ENCODE measurements at places on chromosomes 5 and 9. TPM values are rescaled to one million over a fixed set of nuclear protein-coding genes. Genes with fewer than 3 reads are reported as not detected.

DNA sequence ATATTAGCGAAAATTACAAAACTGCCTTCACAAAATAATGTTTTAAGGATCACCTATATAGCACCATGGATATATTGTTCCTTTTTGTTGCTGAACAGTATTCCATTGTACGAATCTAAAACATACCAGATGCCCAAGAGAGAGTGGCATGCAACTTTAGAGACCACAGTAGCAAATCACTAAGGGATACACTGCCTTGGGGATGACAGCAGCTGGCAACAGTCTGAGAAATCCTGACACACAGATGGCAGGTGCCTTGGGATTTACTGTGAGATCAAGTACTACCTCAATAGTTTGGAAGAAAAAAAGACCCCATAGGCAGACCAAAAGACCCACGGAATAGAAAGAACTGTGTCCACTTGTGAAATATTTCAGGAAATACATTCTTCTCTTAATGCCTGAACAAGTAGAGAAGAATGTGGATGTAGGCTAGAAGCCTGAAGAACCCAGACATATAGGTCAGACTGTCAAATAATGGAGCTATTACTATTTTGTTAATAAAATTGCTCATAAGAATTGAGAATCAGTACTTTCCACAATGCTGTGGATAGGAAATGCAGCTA, 53.4 kb downstream of the PLPP1 start:
- DNase-seq = no peak

DNA sequence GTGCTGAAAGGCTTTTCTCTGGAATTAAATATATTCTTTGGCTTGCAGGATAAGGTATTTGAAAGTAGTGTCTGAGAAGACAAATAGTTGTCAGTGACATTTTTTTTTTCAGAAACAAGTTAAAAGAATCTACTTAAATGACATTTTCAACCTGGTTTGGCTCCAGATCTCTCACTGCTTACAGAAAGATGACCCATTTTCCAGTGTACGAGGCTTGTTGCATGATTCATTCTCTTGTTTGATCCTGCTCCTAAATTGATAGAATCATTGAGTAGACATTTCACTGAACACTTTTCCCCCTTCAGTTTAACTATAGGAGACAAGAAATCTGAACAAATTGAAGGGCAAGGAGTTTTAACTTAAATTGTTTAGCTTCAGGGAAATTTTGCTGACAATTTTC, 546.1 kb downstream of the ZNF608 start:
- no peak for DNase-seq

GRCh38 chr5:123035918-123036390, 571 bp downstream of the PPIC start:
- no peak for DNase-seq

GRCh38 chr9:24936117-24936516, 390.4 kb upstream of the IZUMO3 start:
- DNase-seq = no peak

DNA sequence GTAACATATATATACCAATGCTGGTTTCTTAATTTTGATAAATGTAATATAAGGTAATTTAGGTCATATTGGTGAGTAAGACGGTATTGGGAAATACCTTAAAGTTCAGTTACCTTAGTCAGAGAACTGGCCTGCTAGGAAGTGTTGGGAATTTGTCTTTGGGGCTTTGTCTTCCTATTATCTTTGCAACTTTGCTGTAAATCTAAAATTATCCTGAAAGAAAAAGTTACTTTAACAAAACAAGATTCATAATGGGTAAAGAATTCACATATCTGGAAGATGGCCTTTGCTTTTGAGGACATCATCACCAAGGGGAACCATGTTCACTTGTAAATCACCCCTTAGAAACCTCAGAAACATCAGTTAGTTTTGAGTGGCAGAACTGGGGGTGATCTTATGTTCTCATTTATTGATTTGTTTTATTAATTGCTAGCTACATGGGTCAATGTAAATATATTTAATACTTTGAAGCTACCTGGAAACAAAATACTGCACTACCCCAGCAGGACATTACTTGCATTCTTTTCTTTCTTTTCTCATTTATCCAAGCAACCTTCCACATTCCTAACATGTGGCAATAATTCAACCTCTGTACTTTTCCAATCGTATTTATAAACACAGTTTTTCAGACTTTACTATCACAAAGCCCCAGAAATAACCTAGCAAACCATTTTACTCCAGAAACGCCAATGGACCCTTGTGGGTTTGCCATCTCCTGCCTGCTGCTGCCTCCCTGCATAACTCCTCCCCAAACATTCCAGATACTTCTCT, 41.4 kb downstream of the GLIS3 start:
- no peak for DNase-seq

DNA sequence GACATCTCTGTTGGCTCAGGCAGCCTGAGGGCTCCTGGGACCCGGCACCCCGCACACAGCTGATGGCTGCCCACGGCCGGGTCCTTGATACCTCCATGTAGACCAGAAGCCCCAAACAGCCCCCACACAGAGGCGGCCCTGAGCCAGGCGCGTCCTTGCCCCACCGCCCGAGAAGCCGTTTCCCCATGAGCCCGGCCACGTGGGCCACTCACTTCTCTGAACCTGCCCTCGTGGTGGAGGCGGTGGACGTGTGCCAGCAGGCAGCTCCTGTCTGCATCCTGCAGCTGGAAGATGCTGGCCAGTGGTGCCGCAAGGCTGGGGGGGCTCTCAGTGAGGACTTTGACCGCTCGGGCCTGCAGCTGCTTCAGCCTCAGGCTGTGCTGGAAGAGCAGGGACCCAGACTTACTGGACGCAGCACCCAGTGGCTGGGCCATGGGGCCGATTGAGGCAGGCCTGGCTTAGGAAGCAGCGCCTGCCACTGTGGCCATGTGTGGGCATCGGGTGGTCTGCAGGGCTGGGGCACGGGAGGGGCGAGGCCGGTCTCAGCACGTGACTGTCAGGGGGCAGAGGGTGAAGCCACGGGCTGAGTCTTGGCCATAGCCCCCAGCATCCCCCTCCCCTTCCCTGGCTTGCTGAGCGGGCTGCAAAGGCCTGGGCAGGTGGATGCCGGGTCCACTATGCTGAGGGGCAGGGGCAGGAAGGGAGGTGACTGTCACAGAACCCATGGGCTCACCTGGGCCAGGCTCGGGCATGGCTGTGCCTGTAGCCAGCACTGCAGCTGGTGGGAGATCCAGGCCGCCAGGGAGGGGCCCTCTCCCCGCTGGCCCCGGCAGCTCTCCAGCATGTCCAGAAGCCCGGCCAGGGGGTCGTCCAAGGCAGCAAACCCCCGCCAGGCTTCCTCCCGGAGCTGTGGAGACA, 50.0 kb downstream of the EXD3 start:
- no peak for DNase-seq

DNA sequence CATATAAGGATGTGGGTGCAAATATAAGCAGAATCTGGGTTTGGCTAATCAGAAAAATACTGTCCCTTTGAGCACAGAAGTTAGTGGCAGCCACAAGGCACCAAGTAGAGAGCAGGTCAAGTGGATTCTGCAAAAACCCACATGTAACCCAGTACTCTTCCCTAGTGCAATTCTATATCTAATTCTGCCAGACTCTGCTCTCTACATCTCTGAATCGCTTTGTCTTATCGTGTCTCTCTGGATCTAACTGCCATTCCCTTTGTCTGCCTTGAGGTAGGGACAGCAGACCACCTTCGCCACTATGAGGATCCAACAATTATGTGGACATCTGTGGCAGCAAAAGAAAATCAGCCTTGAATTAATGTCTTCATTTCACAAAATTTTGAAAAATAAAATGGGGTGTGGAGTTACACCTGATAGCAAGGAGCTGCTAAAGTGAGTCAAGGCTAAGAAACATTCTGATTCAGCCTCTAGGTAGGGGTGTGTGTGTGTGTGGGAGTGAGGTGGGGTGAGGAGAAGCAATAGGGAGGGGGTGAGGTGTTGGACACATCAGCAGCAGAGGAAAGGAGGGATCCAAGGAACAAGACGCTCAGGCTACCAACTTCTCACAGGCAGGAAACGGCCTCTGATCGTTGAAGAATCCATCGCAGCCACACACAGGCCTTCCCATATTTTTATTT, 33.7 kb upstream of the ZNF366 start:
- DNase-seq = no peak

GRCh38 chr9:93655621-93656425, 79.4 kb downstream of the PHF2 start:
- no peak for DNase-seq

- DNase-seq = no peak
These were observed 20.4 kb downstream of the KCNT1 start for GRCh38 chr9:135722365-135722764.

- no peak for DNase-seq
These were observed 4.6 kb downstream of the SEPTIN8 start for GRCh38 chr5:132772291-132773070.

GRCh38 chr9:92180669-92181181, 65.5 kb upstream of the SPTLC1 start:
- DNase-seq = peak; percentile 25

GRCh38 chr9:21969951-21970799, 24.0 kb downstream of the CDKN2A start:
- DNase-seq = no peak

- no peak for DNase-seq
These were observed 131.9 kb downstream of the MRPL36 start for GRCh38 chr5:1667648-1668140.

GRCh38 chr9:128136816-128137793, 9.6 kb upstream of the PTGES2 start:
- no peak for DNase-seq

Gene PCDHA9
- total RNA-seq = 0.02 TPM

Gene HINT1
- total RNA-seq = 596 TPM

Gene ZNF879
- 1.4 TPM for total RNA-seq

Gene DPYSL3
- 12.4 TPM for total RNA-seq

Gene NR5A1
- total RNA-seq = not detected

Gene MYO10
- 13.0 TPM for total RNA-seq

Gene POU5F2
- 0.58 TPM for total RNA-seq

Gene NTRK2
- total RNA-seq = 0.06 TPM

Gene GLDC
- 4.4 TPM for total RNA-seq

Gene HSPB3
- not detected for total RNA-seq

Gene ZNF782
- total RNA-seq = 5.1 TPM
